ENCODE measurements at places on chromosomes 16 and 17.

- no peak for DNase-seq
These were observed 235.3 kb downstream of the ZFHX3 start for GRCh38 chr16:72812672-72813071.

DNA sequence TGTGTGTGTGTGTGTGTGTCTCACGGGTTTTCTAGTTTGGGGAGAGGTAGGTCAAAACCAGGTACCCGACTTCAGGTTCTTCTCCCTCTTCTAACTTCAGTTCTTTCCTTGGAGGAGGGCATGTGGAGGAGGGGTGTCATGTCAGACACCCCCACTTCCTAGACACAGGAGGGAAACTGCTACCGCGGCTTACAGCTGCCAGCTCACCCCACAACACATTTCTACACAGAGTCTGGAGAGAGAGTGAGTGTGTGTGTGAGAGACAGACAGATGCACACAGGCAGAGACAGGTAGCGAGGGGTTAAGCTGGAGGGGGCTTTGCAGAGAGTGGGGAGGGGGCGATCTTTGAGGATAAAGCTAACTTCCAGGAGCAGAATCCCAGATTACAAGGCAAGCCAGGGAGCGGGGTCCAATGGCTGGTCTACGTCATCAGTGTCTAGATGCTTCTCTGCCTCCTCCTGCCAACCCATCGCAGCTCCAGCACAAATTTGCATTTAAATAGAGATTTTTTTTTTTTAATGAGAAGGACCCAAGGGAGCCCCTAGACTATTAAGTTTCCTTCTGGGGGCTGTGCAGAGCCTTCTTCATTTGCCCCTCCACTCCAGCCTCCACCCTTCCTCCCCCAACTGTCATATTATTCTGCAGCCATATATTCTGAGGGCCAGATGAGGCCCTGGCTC is 48.9 kb downstream of the MRM1 start:
- DNase-seq = no peak

DNA sequence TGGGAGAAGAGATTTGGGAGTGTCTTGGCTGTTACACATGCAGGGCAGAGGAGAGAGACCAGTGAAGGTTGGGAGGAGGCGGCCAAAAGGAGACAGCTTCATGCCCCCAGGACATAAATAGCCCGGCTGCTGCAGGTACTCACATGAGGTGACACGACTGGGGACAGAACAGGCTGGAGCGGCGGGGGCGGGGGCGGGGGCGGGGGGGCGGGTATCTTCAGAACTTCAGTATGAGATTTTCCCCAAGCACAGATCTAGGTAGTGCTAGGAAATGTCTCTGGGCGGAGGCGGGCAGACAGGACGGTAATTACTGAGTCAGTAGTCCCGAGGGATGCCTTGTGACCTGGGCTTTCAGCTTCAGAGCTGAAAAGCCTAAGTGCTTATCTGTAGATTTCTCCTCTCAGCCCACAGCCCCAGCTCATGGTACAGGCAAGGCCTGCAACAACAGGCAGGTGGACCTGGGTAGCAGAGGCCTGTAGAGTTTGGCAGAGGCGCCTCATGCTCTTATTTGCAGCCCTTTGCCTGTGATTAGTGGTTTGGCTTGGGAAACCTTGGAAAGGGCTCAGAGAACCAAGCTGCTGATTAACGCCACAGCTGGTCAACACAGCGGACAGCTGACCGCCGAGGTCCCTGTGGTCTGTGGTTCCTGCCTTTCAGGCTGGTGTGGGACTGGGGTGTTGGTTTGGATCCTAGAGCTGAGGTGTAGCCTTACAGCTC is 24.5 kb downstream of the UNK start:
- DNase-seq = peak; percentile 50

DNA sequence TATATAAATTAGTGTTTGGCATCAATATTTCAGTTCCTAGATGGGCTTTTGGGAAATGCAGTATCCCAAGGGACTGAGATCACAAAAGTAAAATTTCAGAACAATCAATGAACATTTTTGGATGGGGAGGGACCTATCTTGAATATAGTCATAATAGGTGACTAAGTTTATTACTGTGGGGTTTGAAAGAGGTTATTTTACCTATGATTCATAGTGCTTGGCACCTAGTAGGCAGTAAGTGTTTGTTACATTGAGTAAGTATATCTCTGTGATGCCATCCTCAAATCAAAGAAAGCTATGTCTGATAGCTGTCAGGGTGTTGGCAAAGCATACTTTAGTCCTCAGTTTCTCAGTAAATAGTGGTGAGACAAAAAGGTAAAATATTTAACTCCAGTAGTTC is 36.9 kb downstream of the ZNF207 start:
- DNase-seq = no peak

DNA sequence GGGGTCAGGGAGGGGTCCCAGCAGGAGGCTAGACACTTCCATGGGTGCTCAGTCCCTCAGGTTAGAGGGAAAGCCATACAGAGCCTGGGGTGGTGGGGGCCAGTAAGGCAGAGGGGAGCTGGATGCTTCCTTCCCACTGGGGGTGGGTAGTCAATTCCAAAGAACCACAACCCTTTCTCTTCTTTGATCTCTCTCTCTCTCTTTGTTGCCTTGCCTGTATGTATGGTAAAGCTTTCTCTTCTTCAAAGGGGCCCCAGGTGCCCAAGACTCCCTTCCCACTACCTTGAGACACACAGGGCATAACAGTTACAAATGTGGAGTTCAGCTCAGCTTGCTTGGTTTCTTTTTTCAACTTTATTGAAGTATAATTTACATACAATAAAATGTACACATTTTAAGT is 30.5 kb upstream of the C1QL1 start:
- DNase-seq = no peak

- no peak for DNase-seq
These were observed 119.5 kb upstream of the SHISA6 start for GRCh38 chr17:11121341-11121985.

DNA sequence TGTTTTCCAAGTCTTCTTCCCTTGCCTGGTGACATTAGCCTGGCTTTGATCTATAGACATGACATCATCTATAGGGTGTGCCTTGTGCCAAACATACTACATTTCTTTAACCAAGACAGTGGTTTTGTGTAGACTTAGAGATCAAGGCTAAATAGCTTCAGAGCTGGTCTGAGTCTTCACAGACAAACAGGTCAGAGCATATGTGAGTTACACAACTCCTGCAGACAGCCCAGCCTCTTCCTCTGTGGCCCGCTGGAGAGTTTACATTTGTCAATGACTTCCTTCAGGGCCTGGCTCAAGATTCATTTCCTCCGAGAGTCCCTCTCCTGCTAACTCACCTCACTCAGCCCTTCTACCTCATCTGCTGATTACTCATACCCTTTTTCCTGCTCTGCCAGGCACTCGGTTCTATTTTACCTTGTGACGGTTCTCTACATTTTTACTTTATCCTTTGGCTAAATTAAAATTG is 73.1 kb upstream of the TANC2 start:
- peak; percentile 84 for DNase-seq

DNA sequence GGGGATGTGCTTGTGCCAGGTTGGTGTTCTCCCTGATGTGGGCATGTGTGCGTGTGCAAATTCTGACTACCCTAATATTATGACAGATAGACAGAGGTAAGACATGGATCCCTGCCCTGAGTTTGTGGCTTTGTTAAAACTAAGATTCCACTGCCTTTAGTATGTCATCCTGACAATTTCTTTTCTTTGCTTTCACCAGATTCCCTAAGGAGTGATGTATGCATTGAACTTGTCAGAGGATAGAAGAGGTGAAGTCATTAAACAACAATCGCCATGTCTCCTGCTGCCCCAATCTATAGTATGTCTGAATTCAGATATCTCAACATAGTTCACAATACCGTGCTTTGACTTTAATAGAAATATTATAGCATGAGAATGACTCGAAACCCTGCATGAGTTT is 137.1 kb upstream of the ELAC2 start:
- peak; percentile 73 for DNase-seq

GRCh38 chr16:87352818-87353217 is 30.8 kb downstream of the FBXO31 start:
- no peak for DNase-seq

DNA sequence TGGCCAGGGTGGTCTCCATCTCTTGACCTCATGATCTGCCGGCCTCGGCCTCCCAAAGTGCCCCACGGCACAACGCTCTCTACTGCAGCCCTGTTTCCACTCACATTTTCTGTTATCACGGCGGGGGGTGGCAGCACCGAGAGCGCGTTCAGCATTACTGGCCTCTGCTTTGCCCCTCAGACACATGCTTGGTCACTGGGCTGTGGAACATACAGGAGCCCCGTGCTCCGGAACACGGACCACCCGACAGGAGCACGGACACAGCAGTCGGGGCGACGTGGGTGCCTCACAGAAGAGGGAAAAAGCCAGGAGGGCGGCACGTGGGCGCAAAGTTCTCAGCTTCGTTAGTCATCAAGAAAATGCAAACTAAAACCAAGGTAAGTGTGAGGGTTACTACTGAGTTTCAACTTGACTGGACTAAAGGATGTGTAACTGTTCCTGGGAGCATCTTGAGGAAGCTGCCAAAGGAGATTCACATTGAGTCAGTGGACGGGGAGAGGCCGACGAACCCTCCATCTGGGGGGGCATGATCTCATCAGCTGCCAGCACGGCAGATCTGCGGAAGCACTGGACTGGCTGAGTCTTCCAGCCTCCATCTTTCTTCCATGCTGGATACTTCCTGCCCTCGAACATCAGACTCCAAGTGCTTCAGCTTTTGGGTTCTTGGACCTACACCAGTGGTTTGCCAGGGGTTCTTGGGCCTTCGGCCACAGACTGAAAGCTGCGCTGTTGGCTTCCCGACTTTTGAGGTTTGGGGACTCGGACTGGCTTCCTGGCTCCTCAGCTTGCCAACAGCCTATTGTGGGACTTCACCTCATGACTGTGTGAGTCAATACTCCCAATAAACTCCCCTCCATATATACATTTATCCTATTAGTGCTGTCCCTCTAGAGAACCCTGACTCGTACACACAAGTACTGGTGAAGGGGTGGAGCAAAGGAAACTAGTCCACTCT is 106.8 kb downstream of the ZNF778 start:
- peak; percentile 76 for DNase-seq

DNA sequence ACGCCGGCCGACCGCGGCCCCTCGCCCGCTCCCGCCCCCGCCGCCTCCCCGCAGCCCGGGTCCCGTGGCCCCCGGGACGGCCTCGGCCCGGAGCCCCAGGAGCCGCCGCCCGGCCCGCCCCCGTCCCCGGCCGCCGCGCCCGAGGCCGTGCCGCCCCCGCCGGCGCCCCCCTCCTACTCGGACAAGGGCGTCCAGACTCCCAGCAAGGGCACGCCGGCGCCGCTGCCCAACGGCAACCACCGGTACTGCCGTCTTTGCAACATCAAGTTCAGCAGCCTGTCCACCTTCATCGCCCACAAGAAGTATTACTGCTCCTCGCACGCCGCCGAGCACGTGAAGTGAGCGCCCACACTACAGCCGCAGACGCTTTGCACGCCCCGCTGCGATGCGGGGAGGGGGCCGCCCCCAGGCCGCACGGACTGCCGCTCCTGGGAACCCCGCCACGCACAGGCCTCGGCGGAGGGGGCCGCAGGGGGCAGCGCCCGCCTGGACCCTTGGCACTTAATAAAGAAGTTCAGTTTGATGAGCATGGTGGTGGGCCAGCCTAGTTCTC is 35.5 kb upstream of the ZC3H18 start:
- peak; percentile 21 for DNase-seq

DNA sequence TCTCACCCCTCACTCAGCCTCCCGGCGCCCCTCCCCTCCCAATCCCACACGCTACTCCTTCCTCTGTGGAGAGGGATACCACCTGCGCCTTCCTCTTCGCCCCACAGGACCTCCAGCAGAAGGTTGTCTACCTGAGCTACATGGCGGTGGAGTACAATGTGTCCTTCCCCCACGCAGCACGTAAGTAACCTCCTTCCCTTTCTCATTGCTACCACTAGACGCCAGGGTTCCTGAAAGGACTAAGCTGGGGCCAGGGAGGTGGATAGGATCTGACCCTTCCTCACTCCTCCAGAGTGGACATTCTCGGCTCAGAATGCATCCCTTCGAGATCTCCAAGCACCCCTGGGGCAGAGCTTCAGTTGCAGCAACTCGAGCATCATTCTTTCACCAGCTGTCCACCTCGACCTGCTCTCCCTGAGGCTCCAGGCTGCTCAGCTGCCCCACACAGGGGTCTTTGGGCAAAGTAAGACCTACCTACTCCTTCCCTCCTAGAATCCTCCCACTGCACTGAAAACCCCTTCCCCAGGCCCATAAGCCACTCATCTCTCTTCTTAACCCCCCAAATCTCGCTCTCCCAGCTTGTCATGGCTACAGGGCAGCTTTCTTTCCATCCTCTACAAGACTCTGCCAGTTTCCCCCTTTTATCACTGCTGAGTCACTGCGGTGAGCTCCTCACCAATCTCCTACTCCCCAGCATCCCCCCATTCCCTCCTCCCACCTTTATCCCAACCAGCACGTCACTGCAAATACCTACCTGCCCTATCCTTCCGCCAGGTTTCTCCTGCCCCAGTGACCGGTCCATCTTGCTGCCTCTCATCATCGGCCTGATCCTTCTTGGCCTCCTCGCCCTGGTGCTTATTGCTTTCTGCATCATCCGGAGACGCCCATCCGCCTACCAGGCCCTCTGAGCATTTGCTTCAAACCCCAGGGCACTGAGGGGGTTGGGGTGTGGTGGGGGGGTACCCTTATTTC is 1.5 kb downstream of the CD68 start:
- no peak for DNase-seq

DNA sequence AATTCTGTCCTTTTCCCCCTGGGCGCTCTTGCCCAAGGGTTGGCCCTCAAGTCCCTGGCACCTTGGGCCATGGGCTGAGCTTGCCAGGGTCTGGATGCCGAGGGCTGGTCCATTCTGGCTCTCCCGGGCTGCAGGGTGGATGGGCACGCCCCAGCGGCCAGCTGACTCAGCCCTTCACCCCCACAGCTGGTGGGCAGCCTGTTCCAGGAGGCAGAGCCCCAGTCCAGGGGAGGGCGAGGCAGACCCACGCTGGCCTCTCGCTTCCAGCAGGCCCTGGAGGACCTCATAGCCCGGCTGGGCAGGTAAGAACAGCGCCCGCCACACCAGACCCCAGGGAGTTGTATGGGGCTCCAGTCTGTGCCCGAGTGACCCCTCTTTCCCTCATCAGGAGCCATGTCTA is 15.0 kb downstream of the MYO15B start:
- DNase-seq = no peak

GRCh38 chr17:77206158-77206956 is 65.6 kb downstream of the SEC14L1 start:
- no peak for DNase-seq

- DNase-seq = peak; percentile 51
These were observed 97.0 kb downstream of the MRTFB start for GRCh38 chr16:14168146-14168545.

DNA sequence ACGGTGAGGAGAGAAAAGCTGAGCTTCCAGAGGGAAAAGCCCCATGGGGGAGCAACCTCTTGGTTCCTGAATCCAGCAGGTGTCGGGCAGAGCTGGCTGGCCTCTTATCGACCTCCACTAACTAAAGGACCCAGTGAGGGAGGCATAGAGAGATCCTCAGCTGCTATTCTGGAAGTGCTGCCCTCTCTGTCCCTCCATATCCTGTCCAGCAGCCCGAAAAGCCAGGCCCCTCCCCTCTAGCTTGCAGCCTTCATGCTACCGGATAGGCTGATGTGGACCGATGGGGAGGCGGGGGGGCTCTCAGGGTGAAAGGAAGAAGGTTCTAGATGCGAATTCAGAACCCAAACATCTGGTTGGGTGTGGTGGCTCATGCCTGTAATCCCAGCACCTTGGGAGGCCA is 24.9 kb downstream of the MXRA7 start:
- DNase-seq = no peak

GRCh38 chr17:33942414-33942813 is 312.7 kb upstream of the CCL2 start:
- DNase-seq = no peak

All from fibroblast of upper back skin (primary cell).